ENCODE measurements at places on chromosomes 7 and 10.
A peak's percentile ranks its signal among the peaks of the same experiment; 100 is the strongest.

- DNase-seq: no peak
These were observed 7.8 kb upstream of the PANK1 start for GRCh38 chr10:89652806-89653370.

- DNase-seq: no peak
These were observed 30.5 kb upstream of the SLF2 start for GRCh38 chr10:100882252-100882651.

DNA sequence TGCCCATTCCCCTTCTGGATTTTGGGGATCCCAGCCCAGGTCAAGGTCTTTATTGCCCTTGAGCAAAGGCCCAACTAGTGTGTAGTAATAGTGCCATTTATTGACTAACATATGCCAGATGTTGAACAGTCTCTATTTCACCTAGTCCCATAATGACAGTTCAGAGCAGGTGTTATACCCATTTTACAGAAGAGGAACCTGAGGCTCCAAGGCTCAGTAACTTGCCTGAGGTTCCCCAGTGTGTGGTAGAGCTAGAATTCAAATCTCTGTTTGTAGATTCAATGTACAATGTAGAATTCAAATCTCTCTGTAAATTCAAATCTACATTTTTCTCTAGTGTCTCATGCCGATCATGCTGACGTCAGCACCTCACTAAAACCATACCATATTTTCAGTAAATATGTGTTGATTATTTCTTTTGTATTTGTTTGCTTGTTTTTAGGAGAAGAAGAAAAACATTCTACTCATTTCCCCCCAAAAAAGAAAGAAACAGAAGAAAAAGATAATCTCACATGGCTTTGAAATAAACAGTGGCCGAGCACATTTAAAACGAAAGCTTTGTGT is 329.7 kb downstream of the PRPF18 start:
- DNase-seq: no peak

GRCh38 chr7:153951316-153951715 is 100.9 kb upstream of the DPP6 start:
- no peak for DNase-seq

- no peak for DNase-seq
These were observed 245.3 kb upstream of the CELF2 start for GRCh38 chr10:10772411-10772810.

DNA sequence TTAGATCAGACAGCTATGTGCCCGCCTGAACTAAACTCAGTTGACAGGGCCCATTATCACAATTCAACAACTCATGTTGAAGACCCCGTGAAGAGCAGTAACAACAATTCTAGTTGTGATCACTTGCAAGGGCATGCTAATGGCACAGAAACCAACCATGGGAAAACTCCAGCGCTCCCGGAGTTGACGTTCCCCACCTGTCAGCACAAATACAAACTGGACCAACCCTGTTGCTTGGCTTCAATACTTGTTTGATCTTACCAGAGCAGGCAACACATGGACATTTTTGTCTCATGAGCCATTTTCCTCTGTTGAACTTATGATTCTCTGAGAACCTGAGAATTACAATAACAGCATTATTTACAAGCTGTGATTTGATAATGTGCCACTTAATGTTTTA is 119.0 kb upstream of the LANCL2 start:
- no peak for DNase-seq

DNA sequence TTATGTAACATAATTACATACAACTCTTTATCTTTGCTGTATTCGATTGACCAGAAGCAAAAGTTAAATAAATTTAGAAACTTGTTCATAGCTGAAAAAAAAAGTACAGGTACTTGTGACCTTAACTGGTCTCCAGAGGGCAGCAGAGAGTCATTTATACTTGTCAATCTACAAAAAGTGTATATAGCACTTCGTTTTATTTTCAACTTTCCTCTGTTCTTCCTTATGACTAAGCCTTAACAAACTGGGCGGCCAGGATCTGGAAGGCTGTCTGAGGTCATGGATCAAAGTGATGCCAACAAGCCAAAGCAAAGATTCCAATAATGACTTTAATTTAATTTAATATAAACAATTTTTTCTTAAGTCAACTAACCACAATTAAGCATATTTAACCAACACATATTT is 29.8 kb downstream of the C10orf67 start:
- DNase-seq: peak; percentile 80

DNA sequence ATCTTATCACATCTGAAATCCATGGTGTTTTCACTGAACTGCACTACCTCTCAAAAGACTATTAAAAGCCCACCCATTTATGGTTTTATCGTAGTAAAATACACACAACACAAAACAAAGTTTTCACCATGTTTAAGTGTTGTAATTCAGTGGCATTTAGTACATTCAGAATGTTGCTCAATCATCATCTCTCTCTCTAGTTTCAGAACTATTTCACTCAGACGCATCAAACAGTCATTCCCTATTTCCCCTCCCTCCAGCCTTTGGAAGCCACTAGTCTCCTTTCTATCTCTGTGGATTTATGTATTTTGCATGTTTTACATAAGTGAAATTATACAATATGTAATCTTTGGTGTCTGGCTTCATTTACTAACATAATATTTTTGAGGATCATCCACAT is 332.6 kb downstream of the TNS3 start:
- DNase-seq: no peak

GRCh38 chr10:86152911-86153310 is 213.7 kb downstream of the GRID1 start:
- no peak for DNase-seq

GRCh38 chr7:77258014-77258413 is 58.4 kb upstream of the FGL2 start:
- DNase-seq: no peak

DNA sequence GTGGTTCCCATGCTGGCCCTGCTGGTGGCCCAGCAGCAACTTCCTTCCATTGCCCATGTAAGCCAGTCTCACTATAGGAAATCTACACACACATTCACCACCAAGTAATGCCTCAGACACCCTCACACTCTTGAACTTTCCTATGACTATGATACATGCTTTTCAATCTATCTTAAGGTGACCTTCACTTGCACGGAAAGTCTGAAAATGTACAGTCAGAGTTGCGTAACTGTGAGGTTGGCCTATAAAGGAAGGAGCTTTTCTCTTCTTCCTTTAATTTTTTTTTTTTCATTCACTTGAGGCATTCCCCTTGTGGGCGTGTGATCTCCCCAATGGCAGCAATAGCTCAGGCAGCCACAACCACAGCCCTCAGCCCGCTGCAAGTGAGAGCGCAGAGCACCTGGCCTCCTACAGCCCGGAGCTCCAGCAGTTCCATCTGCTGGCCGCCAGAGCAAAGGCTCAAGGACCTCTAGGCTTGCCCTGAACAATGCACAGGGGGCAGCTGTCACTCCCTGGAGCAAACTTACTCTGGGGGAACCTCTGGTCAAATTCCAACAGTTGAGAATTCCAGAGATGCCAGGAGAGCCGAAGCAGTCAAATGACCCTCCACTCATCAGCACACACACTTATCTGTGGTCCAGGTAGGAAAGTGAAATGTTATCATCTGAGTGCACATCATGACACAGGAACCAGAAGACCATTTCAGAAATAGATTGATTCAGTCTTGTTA is 123.1 kb upstream of the ADO start:
- DNase-seq: peak; percentile 73

DNA sequence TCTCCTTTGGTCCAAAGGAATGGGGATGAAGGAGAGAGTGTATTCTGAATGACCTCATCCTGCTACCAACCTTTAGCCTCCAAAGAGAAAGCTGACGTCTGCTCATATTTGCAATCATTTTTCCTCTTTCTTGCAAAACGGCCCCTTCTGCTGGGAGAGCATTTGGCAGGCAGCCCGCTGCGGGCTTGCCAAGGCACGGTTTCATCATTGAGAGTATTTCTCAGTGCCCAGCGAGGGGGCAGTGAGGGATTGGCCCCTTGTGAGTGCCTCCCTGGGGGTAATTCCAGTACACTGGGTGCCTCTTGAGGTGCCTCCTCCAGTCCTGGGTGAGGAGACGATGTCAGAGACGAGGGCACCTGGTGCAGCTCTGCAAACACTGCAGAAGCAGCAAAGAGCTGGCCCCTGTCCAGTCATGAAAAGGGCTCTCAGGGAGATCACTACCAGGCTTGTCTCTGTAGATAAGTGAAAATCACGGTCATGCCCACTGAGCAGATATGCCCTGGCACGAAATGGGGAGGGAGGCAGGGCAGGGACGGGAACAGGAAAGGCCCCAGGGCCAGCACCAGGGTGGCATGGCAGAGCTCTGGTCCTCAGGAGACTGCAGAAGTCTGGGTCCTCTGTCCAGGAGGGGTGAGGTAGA is 48.7 kb upstream of the SHH start:
- DNase-seq: no peak

DNA sequence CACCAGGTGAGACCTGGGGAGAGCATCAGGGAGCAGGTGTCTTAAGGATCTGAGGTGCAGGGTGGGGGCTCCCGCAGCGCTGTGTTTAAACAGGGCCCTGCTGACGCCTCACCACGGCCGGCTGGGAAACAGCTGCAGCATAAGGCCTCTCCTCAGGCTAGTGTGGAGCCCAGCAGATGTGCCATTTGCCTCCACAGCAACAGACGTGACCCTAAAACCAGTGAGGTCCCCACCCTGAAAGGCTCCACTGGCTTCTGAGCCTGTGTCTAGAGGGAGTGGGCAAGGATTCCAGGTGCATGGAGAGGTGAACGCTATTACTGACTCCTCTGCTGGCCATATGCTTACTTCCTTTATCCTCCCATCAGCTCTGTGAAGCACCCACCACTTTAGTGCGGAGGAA is 47.8 kb downstream of the SYPL1 start:
- DNase-seq: peak; percentile 75
